Cortex of kidney (tissue), 1 donor: ENCODE measurements at places on chromosomes 2 and 18.

- no peak for DNase-seq
Observed at GRCh38 chr2:218298314-218298875, 6.1 kb upstream of the TMBIM1 start.

DNA sequence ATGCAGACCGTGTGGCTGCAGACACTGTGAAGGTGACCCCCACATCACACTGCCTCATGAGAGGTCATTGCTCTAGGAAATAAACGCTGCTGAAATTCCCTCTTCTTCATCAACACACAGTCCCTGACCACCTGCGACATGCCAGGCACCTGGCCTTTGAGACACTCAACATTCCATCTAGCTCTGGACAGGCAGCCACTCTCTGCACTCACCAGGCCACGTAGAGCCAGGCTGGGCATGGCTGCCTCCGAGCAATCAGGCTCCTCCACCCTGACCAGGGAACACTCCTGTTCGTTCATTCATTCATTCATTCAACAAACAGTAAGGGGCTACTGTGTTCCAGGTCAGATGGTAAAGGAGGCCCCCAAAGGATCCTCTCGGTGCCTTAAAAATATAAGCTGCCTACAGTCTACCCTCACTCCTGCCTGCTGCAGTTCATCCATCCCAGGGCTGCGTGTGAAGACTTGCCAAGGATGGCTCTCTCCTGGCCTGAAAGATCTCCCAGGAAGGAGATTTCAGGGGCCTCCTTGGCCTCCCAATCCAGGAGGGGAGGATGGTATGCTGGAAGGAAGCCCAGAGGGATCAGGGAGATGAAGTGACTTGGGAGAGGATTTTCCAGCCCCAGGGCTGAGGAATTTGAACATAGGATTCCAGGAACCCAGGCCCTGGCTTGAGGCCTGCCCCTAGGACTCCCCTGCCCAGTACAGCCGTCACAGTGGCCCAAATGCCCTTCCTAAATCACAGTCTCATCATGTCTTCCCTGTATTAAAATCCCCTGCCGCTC, 66.7 kb downstream of the TNS1 start:
- no peak for DNase-seq

GRCh38 chr2:152176113-152176714, 651 bp upstream of the STAM2 start:
- DNase-seq, result no peak

DNA sequence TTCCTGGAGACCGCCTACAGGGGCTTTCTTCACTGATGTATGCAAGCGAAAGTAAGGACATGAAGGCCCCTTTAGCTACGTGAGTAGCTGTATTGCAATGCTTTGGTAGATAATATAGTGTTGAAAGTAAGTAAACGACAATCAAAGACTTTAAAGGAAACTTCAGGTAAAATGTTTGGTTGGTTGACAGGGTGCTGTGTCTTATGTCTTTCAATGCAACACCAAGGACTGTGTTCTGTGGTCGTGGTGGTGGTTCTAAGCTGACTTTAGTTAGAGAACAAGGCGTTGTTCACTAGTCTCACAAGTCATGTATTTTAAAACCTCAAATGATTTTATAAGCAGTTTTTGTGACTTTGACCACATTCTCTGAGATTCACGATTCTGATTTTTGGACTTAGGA, 58.0 kb upstream of the CABYR start:
- no peak for DNase-seq

DNA sequence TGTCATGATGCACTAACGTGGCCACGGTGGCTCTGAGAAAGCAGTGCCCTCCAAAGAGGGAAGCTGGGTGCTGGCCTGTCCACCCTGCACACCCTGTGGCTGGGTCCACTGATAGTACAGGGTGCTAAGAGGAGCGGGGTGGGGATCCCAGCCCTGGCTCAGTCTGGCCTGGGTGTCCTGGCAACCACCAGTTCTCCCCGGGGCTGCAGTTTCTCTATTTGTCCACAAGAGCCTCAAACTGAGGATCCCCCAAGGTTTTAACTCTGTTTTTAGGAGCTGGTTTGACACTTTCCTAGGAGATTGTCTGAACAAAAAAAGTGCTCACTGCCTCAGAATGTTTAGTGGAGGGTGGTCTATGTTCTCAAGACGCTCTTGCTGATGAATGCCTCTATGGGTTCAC, 29.0 kb downstream of the EDAR start:
- DNase-seq, result no peak

DNA sequence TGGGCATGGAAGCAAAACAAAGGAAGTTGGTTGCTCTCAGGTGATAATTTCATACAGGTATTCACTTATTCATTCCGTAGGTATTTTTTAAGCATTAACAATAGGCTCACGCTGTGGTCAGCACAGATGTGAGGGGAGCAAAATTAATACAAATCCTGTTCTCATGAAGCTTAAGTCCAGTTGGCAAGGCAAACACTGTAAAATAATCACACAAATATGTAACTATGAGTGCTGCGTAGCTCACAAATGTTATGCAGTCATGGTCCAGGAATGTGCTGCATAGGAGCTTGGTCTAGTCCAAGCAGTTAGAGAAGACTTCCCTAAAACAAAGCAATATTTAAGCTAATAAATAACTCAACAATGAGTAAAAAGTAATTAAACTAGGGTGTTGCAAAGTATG, 23.9 kb downstream of the SP5 start:
- no peak for DNase-seq

DNA sequence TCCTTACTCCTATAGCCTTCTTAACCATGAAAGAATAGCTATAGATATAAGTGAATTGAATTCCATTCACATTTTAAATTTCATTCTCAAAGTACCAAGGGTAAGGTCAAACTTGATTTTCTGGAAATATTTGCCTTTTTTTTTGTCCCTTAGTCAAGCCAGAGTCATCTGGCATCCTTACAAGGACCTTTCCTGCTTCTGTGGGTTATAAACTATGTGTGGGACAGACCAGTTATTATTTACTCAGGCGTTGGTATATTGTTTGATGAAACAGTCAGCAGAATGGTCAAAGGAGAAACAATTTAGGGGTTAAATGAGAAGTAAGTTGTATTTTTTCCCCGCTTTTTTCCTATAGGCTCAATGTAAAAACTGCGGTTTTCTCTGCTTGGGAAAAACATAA, 1103.2 kb upstream of the ZEB2 start:
- DNase-seq, result no peak

- no peak for DNase-seq
Observed at GRCh38 chr2:9099341-9099751, 95.9 kb upstream of the MBOAT2 start.

DNA sequence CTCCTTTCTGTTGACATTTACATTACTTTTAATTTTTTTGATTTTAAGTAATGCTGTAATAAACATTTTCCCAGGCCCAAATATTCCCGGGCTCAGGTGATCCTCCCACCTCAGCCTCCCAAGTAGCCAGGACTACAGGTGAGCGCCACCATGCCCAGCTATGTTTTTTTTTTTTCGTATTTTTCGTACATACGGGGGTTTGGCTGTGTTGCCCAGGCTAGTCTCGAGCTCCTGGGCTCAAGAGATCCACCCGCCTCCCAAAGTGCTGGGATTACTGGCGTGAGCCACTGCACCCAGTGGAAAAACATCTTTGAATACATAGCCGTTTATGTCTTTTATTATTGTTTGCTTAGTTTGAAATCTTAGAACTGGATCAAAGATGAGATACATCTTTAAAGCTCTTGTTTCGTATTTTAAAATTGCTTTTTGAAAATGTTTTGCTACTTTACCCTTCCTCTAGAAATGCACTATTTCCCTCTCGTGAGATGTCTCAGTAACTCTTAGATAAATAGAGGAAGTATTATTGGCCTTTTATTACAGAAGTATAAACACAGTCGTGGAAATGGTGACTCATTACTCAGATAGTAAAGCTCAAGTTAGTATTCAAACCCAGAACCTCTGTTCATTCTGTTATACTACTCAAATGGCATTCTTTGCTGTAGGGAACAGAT, 2.4 kb downstream of the SMCHD1 start:
- DNase-seq, result no peak

GRCh38 chr2:120134263-120134662, 88.9 kb downstream of the TMEM185B start:
- DNase-seq, result no peak

DNA sequence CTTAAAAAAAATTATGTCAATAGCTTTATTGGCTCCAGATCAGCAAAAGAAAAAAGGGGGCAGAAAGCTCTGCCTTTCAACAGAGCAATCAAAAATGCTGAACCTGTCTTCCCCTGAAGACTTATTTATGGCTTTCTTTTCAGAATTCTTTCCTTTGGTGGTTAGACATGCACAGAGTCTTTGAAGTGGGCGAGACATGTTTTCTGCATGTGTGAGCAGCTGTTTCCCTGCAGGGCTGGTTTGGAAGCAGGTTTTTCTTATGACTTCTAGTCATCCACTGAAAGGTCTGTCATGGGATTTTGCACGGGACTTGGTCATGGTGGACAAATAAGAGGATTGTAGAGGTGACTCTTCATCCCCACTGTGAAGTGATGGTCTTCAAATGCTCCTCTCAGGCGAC, 160.3 kb downstream of the VAPA start:
- DNase-seq, result no peak

GRCh38 chr2:237421542-237422116, 7.7 kb upstream of the COL6A3 start:
- DNase-seq, result no peak

- no peak for DNase-seq
Observed at GRCh38 chr2:177998006-177998405, 74.6 kb downstream of the PDE11A start.

DNA sequence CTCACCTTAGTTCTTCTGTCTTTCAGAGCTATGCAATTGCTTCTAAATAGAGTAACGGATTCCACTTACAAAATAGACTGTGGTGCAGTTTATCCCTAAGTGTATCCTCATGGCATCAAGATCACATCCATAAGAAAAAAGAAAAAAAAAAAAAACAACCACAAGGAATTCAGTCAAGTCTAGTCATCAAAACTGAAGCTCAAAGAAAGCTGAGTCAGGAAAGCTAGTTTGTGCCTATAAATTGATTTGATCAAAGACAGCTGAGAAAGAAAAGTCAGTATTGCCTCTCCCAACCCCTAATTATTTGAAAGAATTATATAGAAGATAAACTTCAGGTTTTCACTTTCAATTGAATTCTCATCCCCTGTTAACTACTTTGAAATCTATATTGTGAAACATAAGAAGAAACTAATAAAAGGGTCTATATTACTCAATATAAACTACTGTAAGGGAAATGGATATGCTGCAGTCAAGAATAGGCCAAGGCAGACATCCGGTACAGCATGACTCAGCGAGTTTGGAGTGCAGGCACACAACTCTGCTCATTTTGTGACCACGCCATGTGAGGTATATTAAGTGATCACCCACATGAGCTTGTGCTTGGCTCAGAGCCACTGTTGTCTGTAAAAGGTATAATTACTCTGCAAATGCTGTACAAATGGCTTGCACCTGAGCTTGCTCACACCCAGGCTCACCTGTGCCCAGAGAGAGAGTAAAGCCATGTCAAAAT, 568.1 kb upstream of the CRIM1 start:
- no peak for DNase-seq
